ENCODE measurements at places on chromosomes 6 and 20.

GRCh38 chr6:15580326-15580725 lies 82.5 kb downstream of the DTNBP1 start:
- no peak for DNase-seq

DNA sequence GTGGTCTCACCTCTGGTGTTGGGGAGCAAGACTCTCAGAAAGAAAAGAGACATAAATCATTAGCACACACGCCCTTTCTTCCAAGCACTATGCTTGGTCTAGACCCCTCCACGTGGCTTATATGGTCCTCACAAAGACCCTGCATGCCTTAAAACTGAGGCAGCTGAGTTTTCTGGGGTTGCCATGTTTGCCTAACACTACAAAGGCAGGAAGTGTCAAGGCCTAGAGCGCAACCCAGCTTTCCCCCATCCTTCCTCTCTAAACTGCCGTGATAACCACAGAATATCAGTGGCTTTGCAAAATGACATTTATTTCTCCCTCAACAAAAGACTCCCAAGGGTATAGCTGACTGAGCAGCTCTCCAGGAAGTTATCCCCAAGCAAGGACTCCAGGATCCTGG lies 146.5 kb upstream of the TOP1 start:
- no peak for DNase-seq

DNA sequence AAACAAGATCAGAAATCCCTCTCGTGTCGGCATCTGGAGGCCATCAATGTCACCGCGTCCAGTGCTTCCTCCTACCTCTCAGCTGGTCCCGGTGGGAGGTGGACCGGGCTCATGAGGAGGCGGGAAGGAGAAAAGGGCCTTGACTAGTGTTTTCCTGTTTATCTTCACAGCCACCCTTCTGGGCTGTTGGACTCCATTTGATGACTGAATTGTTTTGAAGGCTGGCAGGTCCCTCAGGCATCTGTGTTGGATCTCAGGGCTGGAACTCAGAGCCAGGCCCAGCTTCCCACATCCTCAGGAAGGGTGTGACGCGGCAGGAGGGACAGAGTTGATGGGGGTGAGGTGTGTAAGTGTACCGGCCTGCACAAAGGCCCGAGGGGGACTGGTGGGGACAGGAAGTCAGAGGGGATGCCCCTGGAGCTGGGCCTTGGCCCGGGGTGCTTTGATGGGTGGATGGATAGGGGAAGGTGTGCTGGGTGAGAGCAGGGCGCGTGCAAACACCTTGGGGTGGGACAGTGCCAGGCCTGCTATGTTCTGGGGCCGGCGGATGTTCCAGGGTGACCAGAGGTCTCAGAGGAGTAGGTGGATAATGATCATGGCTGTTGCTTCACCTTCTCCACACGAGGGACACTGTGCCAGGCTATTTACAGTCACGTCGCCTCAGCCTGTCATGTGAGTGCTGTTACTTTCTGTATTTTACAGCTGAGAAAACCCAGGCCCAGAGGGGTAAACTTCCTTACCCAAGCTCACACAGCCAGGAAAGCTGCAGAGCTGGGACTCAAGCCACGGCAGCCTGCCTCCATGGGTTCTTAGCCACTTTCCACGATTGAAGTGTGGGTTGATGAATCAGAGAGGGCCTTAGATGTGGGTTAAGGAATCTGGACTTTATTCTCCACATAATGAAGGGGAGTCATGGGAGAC lies 17.9 kb upstream of the CHMP4B start:
- no peak for DNase-seq

- DNase-seq: no peak
Measured at GRCh38 chr20:58756450-58756775, 63.8 kb downstream of the NPEPL1 start.

GRCh38 chr20:47061549-47061948 lies 166.9 kb downstream of the EYA2 start:
- no peak for DNase-seq

- DNase-seq: no peak
Measured at GRCh38 chr20:45970646-45971424, 1.2 kb downstream of the ZNF335 start.

DNA sequence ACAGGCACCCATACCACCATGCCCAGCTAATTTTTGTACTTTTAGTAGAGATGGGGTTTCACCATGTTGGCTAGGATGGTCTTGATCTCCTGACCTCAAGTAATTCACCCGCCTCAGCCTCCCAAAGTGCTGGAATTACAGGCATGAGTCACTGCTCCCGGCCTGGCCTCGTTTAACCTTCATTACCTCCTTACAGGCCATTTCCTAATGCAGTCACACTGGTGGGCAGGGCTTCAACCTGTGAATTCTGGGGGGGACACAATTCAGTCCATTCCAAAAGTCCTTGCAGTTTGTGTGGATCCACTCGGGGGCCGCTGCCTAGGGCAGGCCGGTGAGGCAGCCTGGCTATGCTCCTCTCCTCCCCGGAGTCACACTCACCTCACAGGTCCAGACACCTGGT lies 112.4 kb upstream of the SNX9 start:
- no peak for DNase-seq

DNA sequence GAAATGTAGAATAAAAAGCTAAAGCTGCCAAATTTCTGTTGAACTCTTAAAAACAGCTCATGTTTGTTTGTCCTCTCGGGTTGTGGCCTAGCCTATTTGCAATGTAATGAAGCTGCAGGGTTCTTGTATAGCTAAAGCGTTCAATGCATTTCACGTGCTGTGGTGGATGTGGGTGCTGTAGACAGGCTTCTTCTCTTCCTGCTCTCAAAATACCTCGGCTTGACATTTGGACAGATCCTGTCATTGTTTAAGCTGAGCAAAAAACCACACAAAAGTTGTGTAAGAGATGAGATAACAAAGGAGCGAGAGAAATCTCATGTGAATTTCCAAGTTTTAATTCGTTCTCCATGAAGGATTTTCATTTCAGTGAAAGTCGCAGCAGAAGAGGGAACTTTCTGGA lies 196.3 kb upstream of the UST start:
- DNase-seq: no peak

GRCh38 chr6:35955970-35956369 lies 35.1 kb upstream of the SRPK1 start:
- DNase-seq: no peak

GRCh38 chr6:121771937-121772720 lies 336.7 kb downstream of the GJA1 start:
- no peak for DNase-seq

DNA sequence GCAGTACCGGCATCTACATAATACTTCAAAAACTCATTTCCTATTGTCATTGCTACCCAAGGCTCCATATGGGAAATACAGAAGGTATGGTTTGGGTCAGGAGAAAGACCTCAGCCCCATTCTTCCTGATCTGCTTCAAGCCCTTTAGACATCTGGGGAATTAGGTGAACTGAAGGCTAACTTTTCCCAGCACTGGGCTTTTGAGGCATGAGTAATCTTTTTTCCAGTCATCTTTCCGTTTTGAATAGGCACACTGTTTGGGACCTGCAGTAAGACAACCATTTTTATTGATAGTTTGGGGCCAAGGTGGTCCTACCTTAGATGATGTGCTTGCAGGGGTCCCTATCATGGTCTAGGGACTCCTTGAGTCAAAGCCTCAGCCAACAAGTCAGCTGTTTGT lies 198.4 kb downstream of the HAO1 start:
- no peak for DNase-seq

DNA sequence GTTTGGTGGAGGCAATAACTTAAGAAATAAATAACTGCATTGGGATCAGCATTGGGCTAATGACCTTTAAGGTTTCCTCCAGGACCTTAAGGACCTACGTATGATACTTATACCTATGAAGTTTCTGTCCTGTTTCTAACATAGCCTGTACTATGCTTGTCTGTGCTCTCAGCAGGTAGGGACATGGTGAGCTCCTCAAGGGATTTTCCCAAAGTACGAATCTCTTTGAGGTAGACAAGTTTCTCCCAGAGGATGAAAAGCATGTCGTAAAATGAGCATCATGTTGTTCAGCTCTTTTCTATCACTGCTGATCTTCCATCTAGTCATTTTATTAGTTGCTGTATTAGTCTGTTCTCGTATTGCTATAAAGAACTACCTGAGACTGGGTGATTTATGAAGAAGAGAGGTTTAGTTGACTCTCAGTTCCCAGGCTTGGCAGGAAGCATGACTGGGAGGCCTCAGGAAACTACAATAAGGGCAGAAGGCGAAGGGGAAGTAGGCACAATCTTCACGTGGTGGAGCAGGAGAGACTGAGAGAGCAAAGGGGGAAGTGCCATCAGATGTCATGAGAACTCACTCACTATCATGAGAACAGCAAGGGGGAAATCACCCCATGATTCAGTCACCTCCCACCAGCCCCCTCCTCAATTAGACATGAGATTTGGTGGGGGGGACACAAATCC lies 77.8 kb upstream of the TGM3 start:
- peak; percentile 35 for DNase-seq

- DNase-seq: no peak
Measured at GRCh38 chr6:32803416-32803815, 13.4 kb downstream of the HLA-DOB start.
